ENCODE measurements at places on chromosomes 12 and 14.

DNA sequence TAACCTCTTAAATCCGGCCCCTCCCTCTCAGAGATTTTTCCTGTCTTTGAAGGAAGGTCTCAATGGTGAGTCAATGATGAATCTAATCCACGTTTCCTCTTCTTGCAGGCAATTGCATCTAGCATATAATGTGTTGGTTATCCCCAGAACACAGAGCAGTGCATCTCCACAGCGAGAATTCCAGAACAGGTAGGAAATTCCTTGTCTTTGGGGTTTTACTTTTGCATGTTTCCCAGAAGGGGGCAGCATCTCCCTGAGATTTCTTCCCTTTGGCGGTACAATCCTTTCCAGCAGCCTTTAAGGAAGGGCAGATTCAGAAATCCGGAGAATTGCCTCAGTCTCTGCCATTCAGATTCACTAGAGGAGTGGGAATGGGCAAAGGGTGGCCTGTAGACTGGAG lies 128.0 kb downstream of the KCNA5 start:
- DNase-seq = peak; percentile 21

GRCh38 chr12:15074351-15074750 lies 101.5 kb downstream of the PDE6H start:
- no peak for DNase-seq

GRCh38 chr12:89880690-89881350 lies 172.2 kb upstream of the ATP2B1 start:
- DNase-seq = no peak

GRCh38 chr12:16473610-16474326 lies 126.3 kb downstream of the MGST1 start:
- DNase-seq = peak; percentile 45

DNA sequence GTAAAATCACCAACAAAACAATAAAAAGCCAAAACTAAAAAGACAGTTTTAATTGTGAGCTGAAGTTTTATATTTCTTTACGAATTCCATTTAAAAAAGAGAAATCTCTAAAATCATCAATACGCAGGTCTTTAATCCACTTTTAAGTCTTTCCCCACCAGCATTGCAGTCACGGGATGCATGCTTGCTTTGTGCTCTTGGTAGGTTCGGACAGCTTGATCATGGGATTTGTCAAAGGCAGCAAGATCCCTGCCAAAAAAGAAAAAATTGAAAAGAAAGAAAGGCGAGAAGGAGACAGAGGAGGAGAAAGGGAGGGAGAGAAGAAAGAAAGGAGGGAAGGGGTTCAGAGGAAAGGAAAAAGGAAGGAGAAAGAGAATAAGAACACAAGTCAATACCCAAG lies 4.7 kb upstream of the HAL start:
- DNase-seq = no peak

GRCh38 chr12:32344047-32344446 lies 55.3 kb upstream of the FGD4 start:
- peak; percentile 21 for DNase-seq

GRCh38 chr12:31600252-31600651 lies 9.3 kb upstream of the DENND5B start:
- no peak for DNase-seq

DNA sequence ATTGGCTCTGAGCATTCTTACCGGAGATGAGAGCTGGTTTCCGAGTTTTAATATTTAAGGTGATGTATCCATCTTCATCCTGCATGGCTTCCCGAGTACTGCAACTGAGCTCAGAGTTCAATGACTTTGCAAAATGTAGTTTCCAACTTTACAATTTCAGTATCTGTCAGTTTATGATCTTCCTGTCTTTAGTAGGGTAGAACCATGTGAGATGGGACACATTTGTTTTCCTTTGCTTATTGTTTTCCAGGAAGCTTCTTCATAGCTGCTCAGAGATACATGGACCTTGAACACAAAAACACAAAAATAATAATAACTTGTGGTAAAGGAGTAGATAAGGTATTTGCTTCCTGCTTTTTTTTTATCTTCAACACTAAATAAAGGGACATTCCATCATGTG lies at the start of gene CLEC1B:
TSS of gene CLEC1B (minus strand) at position 106 of the 400 bp plus-strand sequence. CDS start at position 85, 21 bp downstream.
- DNase-seq = no peak

DNA sequence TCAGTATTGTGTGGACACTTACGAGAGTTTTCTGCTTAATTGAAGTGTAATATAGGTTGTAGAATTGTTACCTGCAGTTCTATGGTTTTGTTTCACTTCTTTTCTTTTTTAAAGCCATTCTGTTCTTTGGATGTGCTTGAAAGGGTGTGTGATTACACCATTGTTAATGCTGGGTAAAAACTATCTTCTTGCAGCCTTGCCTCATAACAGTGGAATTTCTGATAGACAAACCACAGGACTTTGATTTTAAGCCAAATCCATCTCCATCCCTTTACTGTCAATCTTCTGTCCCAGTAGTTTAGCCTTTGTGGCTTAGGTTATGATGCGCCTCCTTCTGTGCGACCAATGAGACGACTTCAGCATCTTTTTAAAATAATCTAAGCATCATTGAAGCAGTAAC lies 182.3 kb downstream of the PELI2 start:
- DNase-seq = no peak

- no peak for DNase-seq
Measured at GRCh38 chr12:58079806-58080205, 138.4 kb downstream of the ATP23 start.

Measured in NCI-H1417 (cell line).